Right renal cortex interstitium (tissue), 3 donors: ENCODE measurements at places on chromosomes 1 and 21.

DNA sequence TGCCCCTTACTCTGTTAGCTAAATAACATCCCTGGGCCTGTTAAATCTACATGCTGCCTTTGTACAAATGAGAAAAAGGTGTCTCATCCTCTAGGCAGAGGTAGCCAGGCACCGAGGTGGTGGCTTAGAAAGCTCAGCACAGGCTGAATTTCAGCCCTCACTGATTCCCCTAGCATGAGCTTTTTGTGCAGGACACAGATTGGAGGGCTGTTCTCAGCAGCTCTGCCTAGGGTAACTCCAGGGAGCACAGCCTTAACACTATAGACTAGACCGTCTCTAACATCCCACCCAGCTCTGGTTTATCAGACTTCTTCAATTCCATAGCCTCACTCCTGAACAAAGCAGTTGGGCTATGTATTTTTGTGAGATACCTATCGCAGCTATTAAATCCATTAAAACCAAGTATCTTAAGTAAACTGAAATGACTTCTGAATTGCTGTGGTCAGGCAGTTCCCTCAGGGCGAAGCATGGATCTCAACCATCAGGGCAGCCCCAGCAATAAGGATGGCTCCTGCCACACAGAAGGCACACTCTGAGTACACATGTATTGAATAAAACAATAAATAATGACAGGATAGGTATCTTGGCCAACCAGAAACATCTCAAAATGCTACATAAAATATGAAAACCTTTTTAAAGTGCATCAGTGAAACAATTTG is 14.8 kb downstream of the S100A6 start:
- DNase-seq, result no peak

GRCh38 chr1:18631496-18632217 is 1.0 kb downstream of the PAX7 start:
- no peak for DNase-seq

GRCh38 chr1:244256086-244256676 is 195.5 kb downstream of the ADSS2 start:
- DNase-seq, result no peak

GRCh38 chr1:232986527-232986922 is 36.1 kb downstream of the NTPCR start:
- DNase-seq, result no peak

- DNase-seq, result no peak
Observed at GRCh38 chr1:179228783-179229213, 679 bp downstream of the ABL2 start.

DNA sequence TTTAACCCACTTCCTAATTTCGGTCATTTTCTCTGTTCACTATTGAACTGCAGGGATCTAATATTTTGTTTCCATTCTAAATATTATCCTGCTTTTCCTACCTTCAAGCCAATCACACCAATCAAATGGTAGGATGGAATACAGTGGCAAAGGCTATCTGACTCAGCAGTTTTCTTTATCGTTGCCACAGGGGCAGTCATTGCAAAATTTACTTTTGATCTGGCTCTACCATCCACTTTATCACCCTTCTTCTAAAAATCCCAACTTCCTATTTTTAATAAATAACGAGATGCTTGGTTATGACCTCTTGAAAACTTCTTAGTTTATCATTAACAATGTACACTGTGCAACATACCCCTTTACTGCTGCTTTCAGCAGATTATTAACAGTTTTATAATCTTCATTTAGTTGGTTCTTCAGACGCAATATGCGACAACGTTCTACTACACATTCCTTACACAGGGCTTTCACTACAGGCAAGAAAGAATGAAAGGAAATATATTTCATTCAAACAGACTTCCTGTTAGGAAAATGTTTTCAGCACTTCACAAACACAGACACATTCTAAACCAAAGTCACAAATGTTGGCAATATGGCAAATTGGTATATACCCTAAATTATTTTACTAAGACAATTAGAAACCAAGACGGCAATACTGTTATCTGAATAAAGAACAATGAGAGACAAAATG is 52.3 kb upstream of the RAP1GAP start:
- DNase-seq, result no peak

GRCh38 chr1:48677306-48678287 is 99.1 kb downstream of the BEND5 start:
- DNase-seq, result no peak

- DNase-seq, result no peak
Observed at GRCh38 chr21:15408089-15408488, 321.7 kb upstream of the USP25 start.

DNA sequence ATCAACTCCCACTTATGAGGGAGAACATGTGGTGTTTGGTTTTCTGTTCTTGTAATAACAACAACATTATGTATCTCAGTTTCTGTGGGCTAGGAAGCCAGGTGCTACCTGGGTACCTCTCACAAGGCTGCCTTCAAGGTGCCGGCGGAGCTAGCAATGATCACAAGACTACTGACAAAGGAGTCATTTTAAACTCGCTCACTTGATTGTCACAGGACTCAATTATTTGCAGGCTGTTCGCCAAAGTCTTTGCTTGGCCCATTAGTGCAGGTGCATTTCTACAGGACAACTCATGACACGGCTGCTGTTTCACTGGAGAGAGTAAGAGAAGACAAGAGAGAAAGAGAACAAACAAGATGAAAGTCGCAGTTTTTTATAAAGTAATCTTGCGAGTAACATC is 1237.4 kb upstream of the TMPRSS15 start:
- DNase-seq, result no peak

DNA sequence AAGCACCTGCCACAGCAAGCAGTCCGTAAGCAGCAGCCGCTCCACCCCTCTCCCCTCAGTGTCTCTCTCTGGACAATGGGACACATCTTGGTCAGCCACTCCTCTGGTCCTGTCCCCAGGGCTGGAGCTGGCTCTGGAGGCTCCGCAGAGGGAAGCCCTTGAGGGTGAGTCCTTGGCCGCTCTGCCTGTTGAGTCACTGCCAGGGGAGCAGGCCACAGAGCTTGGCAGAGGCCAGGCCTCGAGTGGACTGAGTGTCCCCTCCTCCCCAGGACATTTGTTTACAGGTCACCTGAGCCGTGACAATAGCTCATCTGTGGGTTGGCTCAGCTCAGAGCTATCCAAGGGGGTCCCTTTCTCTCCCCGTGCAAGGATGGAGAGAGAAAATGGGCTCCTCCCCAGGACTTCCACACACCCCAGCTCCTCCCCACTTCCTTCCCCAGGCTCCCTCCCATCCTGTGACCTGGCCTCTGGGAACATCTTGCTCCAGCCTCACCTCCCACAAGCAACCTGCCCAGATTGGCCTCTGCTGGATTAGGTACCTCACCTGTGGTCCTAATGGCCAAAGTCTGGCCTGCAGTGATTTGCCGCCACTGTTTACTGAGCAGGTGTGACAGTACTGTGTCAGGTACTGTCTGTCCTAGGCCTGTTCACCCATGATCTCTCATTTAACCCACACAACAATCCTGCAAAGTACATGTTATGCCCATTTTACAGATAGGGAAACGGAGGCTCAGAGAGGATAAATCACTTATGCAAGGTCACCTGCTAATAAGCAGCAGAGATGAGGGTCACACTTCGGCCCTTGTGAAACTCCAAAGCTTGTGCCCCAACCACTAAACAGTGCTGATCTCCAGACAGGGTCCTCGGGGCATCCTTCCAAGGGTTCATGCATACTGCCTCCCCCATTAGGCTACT is 4.8 kb downstream of the FAM131C start:
- DNase-seq, result no peak

DNA sequence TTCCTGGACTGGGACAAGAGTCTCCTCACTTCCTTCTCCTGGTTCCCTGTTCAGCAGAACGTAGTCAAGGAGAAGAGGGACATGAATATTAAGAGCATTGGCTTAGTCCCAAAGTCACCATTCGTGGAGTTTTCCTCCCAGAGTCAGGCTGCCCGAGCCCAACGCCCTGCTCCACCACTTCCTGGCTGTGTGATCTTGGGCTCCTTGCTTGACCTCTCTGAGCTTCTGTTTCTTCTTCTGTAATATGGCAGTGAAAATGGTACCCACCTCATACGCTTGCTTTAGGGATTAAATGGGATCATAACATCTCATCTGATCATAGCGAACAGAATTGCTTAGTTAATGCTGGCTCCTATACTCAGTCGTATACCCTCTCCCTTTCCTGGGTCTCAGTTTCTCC is 12.0 kb upstream of the CASZ1 start:
- DNase-seq, result no peak

DNA sequence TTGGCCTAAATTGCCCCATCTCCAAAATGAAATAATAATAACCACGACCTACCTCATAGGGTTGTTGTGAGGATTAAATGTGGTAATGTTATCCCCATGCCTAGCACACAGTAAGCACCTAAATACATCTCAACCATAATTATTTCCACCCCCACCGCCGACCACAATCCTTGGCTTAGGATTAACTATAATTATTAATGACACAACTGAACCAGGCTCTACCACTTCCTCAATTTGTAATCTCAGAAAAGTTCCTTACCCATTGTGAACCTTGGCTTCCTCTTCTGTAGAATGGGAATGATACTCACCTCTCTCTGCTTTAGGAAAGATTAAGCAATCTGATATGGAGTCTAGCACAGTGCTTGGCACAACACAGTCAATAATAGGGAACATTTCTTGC is 44.3 kb upstream of the TACSTD2 start:
- DNase-seq, result no peak

DNA sequence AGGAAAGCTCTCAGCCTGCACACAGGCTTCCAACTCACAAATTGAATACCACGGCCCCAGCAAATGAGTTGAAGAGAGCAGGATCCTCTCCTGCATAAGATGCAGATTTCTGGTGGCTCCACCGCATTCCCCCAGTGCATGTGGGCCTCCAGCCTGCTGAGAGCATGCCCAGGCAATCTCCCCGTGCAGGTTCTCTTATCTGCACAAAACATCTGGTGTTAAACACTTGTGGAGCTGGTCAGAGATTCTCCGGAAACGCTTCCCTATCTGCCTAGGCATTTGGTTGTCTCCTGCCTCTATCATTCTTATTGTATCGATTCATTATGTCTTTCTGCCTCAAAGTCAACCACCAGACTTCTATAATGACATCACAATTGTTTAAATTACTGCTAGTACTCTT is 1349.0 kb upstream of the B3GALT2 start:
- no peak for DNase-seq

DNA sequence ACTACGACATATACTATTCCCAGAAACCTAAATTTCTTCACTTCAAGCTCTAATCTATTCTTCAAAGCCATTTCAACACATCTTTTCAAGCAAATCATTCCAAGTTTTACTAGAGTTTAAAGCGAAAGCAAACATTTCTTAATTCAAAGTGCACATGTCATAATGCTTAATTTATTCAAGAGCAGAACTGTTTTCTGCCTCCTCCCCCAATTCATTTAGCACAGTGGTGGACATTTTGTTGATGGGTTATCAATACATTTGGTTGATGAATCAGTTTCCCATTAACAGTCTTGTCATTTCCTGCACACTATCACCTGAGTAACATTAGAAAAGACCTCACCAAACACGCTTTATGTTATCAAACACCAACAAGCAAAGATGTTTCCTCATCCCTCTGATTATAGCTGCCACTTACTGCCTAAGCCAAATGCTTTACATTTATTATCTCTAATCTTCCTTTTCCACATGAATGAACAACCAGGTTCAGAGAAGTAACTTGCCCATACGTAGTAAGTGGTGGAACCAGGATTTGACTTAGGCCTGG is 2.0 kb downstream of the SRSF4 start:
- no peak for DNase-seq

GRCh38 chr1:221161571-221162041 is 282.4 kb downstream of the HLX start:
- no peak for DNase-seq

DNA sequence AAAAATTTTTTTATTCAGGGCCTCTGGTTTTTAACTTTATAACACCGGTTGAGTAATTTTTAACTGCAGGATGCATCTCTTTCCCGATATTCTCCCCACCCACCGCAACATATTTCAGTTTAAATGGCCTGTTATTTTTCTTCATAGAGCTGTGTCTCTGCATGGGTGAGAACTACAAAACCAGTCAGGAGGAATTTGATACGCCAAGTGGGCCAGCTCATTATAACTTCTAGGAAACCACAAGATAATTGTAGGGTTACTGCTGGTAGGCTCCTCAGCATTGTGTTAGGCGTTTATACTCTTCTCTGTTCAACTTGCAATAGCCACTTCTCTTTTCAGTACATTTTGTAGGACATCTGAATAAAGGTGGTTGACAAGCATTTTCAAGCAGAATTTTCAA is 169.7 kb downstream of the PBX1 start:
- no peak for DNase-seq

GRCh38 chr1:240337781-240338180 is 246.1 kb downstream of the FMN2 start:
- no peak for DNase-seq
